ENCODE measurements at places on chromosomes 1 and 21. TPM values are rescaled to one million over a fixed set of nuclear protein-coding genes. Genes with fewer than 3 reads are reported as not detected.
A peak's percentile ranks its signal among the peaks of the same experiment; 100 is the strongest.

DNA sequence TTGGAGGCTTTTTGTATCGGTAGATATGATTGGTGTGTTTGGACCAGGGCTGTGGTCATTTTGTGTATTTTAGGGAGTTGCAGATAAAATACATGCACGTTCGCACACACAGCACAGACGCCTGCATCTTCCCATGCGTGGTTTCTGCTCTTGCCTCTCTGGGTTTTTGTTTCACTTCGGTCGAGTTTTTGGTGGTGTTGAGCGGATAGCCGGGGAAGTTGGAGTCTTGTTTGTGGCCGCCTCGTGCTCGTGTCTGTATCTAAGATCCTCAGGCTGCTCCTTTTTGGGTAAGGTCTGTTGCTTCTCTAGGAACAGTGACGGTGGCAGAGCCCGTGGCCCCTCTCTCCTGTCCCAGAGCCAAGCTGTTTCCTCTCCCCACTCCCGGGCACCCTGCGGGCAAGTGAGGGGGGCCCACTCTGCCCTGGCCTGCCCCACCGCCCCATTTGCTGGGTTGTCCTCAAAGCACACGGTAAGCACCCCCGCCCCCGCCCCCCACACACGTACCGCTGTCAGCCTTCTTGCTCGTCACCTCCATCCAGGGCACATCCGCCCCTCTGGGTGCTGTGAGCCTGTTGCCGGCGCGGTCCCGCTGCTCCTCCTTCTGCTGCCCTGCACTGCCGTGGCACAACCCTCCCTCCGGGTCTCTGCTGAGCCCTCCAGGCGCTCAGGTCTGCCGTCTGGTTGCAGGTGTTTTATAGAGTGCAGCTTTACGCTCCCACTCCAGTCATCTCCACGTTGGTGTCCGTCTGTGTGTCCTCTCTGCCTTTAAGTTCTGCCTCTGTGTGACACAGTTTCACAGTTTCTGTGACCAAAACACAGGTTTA, 51.9 kb downstream of the AGPAT3 start:
- no peaks in the 10 kb centered on the region for H3K27me3 ChIP-seq
- H3K4me3 ChIP-seq: no peak overlapping the region
- peaks cover 10% of the 10 kb centered on the region for H3K4me1 ChIP-seq

DNA sequence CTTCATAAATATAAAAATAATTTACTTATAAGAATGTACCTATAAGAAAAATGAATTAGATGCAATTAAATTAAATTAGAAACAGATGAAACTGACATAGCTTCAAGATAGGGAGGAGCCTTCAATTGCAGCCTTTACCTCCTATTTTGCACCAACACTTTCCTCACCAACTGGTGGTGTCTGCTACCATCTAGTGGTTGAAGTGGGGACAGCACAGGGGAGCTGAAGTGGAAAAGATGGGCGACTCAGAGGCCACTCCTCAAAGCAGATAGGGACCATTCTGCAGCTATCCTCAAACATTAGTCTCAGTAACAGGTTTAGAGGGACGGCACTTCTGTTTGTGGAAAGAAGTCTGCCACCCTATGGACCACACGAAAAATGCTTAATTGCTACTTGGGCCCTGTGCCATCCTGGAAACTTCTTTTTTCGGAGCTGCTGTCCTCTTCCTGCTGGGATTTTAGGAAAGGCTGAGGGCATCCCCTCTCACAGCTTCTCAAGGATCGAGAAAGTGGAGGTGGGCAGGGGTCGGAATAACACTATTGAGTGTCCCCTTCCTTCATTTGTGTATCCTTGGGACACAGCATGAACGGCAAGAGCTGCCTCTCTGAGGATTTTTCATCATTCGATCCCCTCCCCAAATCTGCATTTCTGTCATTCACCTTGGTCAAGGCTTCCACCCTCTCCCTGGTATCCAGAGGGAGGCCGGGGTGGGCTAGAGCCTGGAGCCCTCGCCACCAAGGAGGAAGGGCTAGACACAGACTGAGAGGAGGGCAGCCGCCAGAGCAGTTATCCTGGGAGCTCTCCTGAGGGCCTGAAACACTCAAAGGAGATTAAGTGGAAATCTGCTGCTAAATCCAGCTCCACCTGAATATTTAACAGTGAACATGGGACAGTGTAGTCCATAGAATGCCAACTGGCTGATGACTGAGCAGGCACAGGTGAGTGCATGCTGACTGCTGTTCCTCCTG, 9.6 kb downstream of the PROK1 start:
- no peaks in the 10 kb centered on the region for H3K27me3 ChIP-seq
- H3K4me1 ChIP-seq: no peaks in the 10 kb centered on the region
- no peak overlapping the region for H3K4me3 ChIP-seq
- no peak overlapping the region for H3K27ac ChIP-seq
- DNase-seq: peak; percentile 90
- no peaks in the 10 kb centered on the region for H3K36me3 ChIP-seq

- no peak for DNase-seq
- no peaks in the 10 kb centered on the region for H3K36me3 ChIP-seq
- peaks cover 4% of the 10 kb centered on the region for H3K4me1 ChIP-seq
- no peak overlapping the region for H3K4me3 ChIP-seq
- H3K27ac ChIP-seq: peak overlapping the region; percentile 16
These were observed 59.8 kb downstream of the MAST2 start for GRCh38 chr1:45863218-45863617.

DNA sequence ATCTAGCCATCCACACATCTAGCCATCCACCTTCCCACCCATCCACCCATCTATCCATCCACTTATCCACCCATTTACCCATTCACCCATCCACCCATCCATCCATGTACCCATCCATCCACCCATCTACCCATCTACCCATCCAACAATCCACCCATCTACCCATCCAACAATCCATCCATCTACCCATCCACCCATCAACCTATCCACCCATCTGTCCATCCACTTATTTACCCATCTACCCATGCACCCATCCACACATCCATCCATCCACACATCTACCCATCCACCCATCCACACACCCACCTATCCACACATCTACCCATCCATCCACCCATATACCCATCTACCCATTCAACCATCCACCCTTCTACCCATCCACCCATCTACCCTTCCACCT, 238.4 kb downstream of the DYRK1A start:
- no peak for DNase-seq
- no peaks in the 10 kb centered on the region for H3K36me3 ChIP-seq
- no peak overlapping the region for H3K4me3 ChIP-seq
- no peak overlapping the region for H3K27ac ChIP-seq
- H3K4me1 ChIP-seq: no peaks in the 10 kb centered on the region

GRCh38 chr1:32749771-32750170, 47.2 kb upstream of the SYNC start:
- no peak overlapping the region for H3K4me3 ChIP-seq
- peaks cover 9% of the 10 kb centered on the region for H3K4me1 ChIP-seq
- no peak overlapping the region for H3K27ac ChIP-seq
- H3K27me3 ChIP-seq: no peaks in the 10 kb centered on the region

- no peaks in the 10 kb centered on the region for H3K27me3 ChIP-seq
- no peaks in the 10 kb centered on the region for H3K36me3 ChIP-seq
- no peak overlapping the region for H3K27ac ChIP-seq
- DNase-seq: no peak
These were observed 2.4 kb downstream of the FNBP1L start for GRCh38 chr1:93450321-93450720.

GRCh38 chr1:12608311-12608957, 9.6 kb downstream of the DHRS3 start:
- H3K36me3 ChIP-seq: 0 out of 2 replicates have a peak, but pooled peaks cover 3% of the 10 kb centered on the region
- no peaks in the 10 kb centered on the region for H3K27me3 ChIP-seq
- DNase-seq: no peak

Gene AMPD2
- 58.6 TPM for total RNA-seq

DNA sequence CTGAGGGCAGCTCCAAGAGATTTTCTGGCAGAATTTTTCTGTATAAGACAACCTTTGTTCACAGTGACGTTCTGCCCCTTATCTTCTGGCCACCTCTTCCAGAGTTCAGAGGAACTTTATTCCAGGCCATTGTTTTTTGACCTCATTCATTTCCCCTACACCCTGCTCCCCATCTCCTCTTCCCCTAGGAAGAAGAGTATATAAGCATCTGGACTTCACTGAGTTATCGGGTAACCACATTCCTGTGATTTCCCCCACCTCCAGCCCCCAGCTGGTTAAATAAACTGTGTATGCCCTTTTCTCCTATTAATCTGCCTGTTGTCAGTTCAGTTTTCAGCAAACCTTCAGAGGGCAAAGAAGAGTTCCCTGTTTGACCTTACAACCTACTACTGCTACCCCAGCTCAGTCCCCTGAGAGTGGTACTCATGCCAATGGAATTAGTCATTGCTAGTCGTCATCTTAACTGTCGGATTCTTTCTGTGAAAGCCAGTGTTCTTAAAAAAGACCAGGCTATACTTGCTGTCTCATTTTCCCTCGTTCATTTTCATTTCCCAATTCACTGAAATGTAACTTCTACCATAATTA, 14.3 kb upstream of the ALG14 start:
- no peaks in the 10 kb centered on the region for H3K27me3 ChIP-seq
- no peak overlapping the region for H3K4me3 ChIP-seq
- DNase-seq: peak; percentile 51
- H3K36me3 ChIP-seq: no peaks in the 10 kb centered on the region
- peaks cover 23% of the 10 kb centered on the region for H3K4me1 ChIP-seq

- peaks cover 31% of the 10 kb centered on the region for H3K4me1 ChIP-seq
- no peak overlapping the region for H3K27ac ChIP-seq
- H3K36me3 ChIP-seq: no peaks in the 10 kb centered on the region
- peaks cover 75% of the 10 kb centered on the region for H3K27me3 ChIP-seq
- H3K4me3 ChIP-seq: no peak overlapping the region
These were observed 165.4 kb downstream of the RUNX1 start for GRCh38 chr21:34883491-34884271.

Gene RGS13
- total RNA-seq: not detected

DNA sequence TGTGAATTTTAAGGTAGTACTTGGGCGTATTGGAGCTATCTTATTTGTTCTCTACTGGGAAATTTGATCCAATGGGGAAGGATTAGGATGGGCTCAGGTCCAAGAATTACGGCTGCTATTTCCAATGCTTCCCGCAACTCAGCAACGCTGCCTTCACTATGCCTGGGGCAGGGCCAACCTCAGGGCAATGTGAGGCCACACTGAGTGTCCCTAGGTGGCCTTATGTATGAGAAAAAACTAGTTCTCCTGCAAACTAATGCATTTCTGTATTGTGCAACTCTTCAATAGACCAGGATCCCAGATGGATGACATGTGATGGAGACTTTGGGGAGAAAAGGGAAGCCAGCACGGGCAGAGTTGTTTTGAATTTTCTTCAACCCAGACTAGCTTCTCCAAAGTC, 168.1 kb downstream of the DUSP10 start:
- H3K4me1 ChIP-seq: no peaks in the 10 kb centered on the region
- H3K4me3 ChIP-seq: no peak overlapping the region
- DNase-seq: no peak
- H3K27me3 ChIP-seq: no peaks in the 10 kb centered on the region

Gene PLEKHA6
- 4.3 TPM for total RNA-seq

- no peak for DNase-seq
- H3K36me3 ChIP-seq: no peaks in the 10 kb centered on the region
- H3K4me3 ChIP-seq: no peak overlapping the region
- H3K27me3 ChIP-seq: no peaks in the 10 kb centered on the region
- H3K4me1 ChIP-seq: peaks cover 6% of the 10 kb centered on the region
These were observed 59.3 kb downstream of the RNF220 start for GRCh38 chr1:44464361-44464760.

DNA sequence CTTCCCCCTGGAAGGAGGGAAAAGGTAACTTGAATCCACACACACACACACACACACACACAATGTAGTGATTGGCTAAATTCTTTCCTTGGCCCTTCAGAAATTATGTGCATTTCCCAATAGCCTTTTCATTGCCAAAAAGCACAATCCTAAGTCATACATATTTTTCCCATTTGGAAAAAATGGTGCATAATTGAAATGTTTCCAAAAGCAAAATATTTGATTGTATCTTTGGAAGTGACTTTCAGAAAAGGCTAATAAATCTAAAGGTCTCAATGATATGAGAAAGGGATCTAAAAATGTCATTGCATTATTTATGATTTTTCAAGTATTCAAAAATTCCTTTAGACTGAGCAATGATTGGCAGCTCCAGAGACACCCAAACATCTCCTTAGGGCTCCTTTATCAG, 43.5 kb upstream of the NEK7 start:
- H3K27me3 ChIP-seq: no peaks in the 10 kb centered on the region
- no peaks in the 10 kb centered on the region for H3K36me3 ChIP-seq
- no peaks in the 10 kb centered on the region for H3K4me1 ChIP-seq
- no peak overlapping the region for H3K4me3 ChIP-seq

- no peaks in the 10 kb centered on the region for H3K36me3 ChIP-seq
- no peak overlapping the region for H3K27ac ChIP-seq
- H3K4me1 ChIP-seq: no peaks in the 10 kb centered on the region
- H3K27me3 ChIP-seq: no peaks in the 10 kb centered on the region
These were observed 34.5 kb upstream of the MAP1LC3C start for GRCh38 chr1:242033447-242033846.

DNA sequence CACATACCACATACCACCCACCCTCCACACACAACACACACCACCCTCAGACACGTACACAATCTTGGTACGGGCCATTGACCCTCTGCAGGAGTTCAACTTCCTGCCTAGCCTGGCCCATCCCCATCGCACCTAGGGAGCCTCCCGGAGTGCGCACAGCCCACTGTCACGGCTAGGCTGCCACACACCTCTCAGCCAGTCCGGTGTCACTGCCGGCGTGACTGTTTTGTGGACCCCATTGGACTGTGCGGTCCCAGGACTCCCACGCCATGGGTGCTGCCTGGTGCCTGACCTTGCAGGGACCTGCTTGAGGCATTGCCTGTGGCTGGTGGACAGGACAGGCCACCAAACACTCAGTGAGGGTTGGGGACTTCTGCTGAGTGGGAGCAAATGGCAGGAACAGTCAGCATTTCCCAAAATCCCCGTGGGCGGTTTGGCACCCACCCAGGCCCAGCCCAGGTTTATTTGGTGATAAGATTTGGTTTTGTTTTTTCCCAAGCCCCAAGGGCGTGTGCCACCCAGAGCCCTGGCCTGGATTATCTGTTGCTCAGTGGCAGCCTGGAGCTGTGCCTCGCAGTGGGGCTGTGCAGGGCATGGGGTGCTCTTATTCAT, 27.7 kb downstream of the RAB7B start:
- H3K4me3 ChIP-seq: no peak overlapping the region
- no peak overlapping the region for H3K27ac ChIP-seq
- no peaks in the 10 kb centered on the region for H3K4me1 ChIP-seq
- H3K36me3 ChIP-seq: no peaks in the 10 kb centered on the region

DNA sequence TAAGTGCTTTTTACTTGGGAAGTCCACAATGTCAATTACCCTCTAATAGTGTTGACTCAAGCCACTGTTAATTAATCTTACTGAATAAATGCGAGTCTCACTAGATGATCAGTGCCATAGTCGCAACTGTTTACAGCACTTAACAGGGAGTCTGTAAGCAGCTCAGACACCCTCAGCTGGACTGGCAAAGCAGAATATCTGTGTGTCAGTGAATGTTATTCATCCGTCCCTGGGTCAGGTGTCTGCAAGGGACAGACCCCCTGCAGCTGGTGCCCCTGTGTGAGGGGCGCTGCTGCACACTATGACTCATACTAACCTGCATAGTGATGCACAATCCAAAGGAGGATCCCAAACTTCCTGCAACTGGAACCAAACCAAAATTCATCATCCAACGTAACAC, 306.5 kb downstream of the HHIPL2 start:
- H3K36me3 ChIP-seq: no peaks in the 10 kb centered on the region
- H3K27ac ChIP-seq: no peak overlapping the region
- no peak for DNase-seq
- peaks cover 41% of the 10 kb centered on the region for H3K4me1 ChIP-seq
- no peaks in the 10 kb centered on the region for H3K27me3 ChIP-seq
- no peak overlapping the region for H3K4me3 ChIP-seq

Gene SEMA6C
- 24.4 TPM for total RNA-seq

- no peaks in the 10 kb centered on the region for H3K36me3 ChIP-seq
- no peaks in the 10 kb centered on the region for H3K4me1 ChIP-seq
- H3K4me3 ChIP-seq: no peak overlapping the region
- DNase-seq: no peak
These were observed 138.8 kb downstream of the HHAT start for GRCh38 chr1:210467440-210468043.

GRCh38 chr1:234776876-234777855, 167.2 kb upstream of the IRF2BP2 start:
- no peak for DNase-seq
- H3K36me3 ChIP-seq: no peaks in the 10 kb centered on the region
- peaks cover 13% of the 10 kb centered on the region for H3K27me3 ChIP-seq
- no peak overlapping the region for H3K4me3 ChIP-seq

All from GM23338 (cell line).